A549 treated with ZK216348 at 1 μM for 4 hours (cell line): ENCODE measurements at places on chromosomes 6 and 20. TPM values are rescaled to one million over a fixed set of nuclear protein-coding genes. Genes with fewer than 3 reads are reported as not detected.

The TRIM15 gene
- 0.09 TPM in 1 of 5 replicates, not detected in the others for total RNA-seq

The PTCHD4 gene
- 0.06 to 0.11 TPM (median 0.09 TPM) in 3 of 5 replicates, not detected in the others for total RNA-seq

The MCHR2 gene
- not detected in 5 replicates for total RNA-seq

The RAE1 gene
- 58.9 to 72.4 TPM (median 61.4 TPM) in 5 replicates for total RNA-seq

The TFAP2A gene
- total RNA-seq, result 11.7 to 15.9 TPM (median 14.2 TPM) in 5 replicates

The MICA gene
- 27.0 to 30.6 TPM (median 27.8 TPM) in 5 replicates for total RNA-seq

The HLA-DOB gene
- total RNA-seq, result 0.16 to 0.23 TPM in 2 of 5 replicates, not detected in the others

The TMEM200A gene
- 0.04 to 0.08 TPM (median 0.07 TPM) in 3 of 5 replicates, not detected in the others for total RNA-seq

The IL17A gene
- not detected in 5 replicates for total RNA-seq

The TSBP1 gene
- total RNA-seq, result not detected in 5 replicates

The TRERF1 gene
- total RNA-seq, result 4.0 to 8.4 TPM (median 7.0 TPM) in 5 replicates

The MRS2 gene
- total RNA-seq, result 18.7 to 23.8 TPM (median 20.1 TPM) in 5 replicates

The LY86 gene
- not detected in 5 replicates for total RNA-seq

The SLC26A8 gene
- not detected in 5 replicates for total RNA-seq

The RCAN2 gene
- total RNA-seq, result not detected in 5 replicates

The ADTRP gene
- 0.49 to 1.2 TPM (median 0.90 TPM) in 5 replicates for total RNA-seq

The SLX4IP gene
- 1.9 to 3.5 TPM (median 2.8 TPM) in 5 replicates for total RNA-seq

The MAN1A1 gene
- total RNA-seq, result 0.05 to 0.09 TPM (median 0.05 TPM) in 3 of 5 replicates, not detected in the others

The RIN2 gene
- total RNA-seq, result 23.9 to 27.9 TPM (median 26.6 TPM) in 5 replicates

The SYCP2 gene
- 0.17 to 0.46 TPM (median 0.38 TPM) in 5 replicates for total RNA-seq

The VSX1 gene
- 0.89 to 1.2 TPM (median 1.0 TPM) in 5 replicates for total RNA-seq

The MYL9 gene
- 15.7 to 29.0 TPM (median 19.6 TPM) in 5 replicates for total RNA-seq

The KCTD20 gene
- 15.1 to 22.1 TPM (median 19.2 TPM) in 5 replicates for total RNA-seq

The RAD21L1 gene
- not detected in 5 replicates for total RNA-seq

The SIRPD gene
- total RNA-seq, result not detected in 5 replicates

The GTSF1L gene
- not detected in 5 replicates for total RNA-seq

The DNAH8 gene
- total RNA-seq, result not detected in 5 replicates

The MOXD1 gene
- total RNA-seq, result 1.5 to 2.1 TPM (median 2.0 TPM) in 5 replicates

The CLPSL1 gene
- total RNA-seq, result not detected in 5 replicates

The HLA-DQA2 gene
- not detected in 5 replicates for total RNA-seq

The FABP7 gene
- not detected in 5 replicates for total RNA-seq

The RNF217 gene
- 3.9 to 8.9 TPM (median 6.6 TPM) in 5 replicates for total RNA-seq

The SLC2A10 gene
- not detected in 5 replicates for total RNA-seq

The BYSL gene
- total RNA-seq, result 28.0 to 48.2 TPM (median 41.2 TPM) in 5 replicates

The CRISP3 gene
- total RNA-seq, result not detected in 5 replicates

The ZCCHC3 gene
- 17.4 to 24.5 TPM (median 21.9 TPM) in 5 replicates for total RNA-seq
